ENCODE measurements at places on chromosomes 5 and 9.
A peak's percentile ranks its signal among the peaks of the same experiment; 100 is the strongest.

GRCh38 chr5:74296685-74297408 lies 343.7 kb downstream of the ENC1 start:
- DNase-seq: no peak

GRCh38 chr5:150565868-150566267 lies 57.9 kb downstream of the NDST1 start:
- no peak for DNase-seq

DNA sequence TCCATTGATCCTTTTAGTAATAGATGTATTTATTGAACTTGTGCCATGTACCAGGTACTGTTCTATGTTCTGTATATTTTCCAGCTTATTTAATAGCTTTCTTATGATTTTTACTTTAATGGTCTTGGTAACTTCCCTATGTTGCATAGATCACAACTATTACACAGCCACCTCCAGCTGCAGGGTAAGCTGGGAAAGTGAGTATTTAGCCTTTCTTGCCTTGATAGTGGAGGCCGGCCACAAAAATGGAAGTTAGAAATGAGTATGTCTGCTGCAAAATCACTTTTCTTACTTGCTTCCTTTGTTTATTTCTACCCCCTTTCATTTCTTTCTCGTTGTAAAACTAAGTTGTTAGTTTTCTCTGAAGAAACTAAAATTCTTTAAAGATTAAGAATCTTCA lies 43.1 kb upstream of the ANKDD1B start:
- DNase-seq: no peak

DNA sequence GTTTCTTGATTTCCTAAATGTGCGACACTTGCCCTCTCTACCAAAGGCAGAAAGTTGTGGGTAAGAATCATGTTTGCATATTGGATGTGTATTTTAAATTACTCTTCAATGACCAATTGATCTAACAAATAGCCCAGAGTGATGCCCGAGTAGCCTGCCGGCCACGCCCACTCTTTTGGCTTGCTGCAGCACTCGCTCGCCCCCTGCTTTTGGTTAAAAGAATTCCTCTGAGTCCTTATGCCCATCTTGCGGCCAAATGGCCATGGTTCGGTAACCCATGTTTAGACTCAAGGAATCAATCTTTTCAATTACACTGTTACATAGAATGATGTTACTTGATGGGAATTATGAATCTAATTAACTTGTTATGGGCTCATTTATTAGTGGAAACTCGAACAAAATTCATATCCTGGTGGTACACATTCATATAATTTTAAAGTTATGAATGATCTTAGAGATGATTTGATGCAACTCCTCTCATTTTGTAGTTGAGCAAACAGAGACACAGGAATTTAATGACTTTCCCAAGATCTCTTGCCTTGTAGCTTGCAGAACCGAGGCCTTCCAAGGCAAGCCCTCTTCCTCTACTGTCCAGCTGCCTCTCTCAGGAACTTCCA lies 36.5 kb downstream of the PPIC start:
- no peak for DNase-seq

DNA sequence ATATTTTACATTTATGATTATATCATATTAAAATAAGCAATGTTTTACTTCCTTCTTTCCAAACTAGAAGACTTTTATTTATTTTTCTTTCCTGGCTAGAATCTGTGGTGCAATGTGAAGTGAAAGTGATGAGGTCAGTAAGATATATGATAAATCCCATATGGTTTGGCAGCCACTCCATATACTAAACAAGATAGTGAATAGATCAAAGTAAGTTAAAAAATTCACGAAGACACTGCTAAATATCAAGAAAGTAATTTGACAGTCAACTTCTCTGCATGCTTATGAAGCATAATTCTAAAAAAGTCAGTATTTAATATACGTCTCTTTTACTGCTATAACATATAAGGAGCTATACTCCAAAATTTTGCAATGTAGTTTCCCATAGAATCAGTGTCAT lies 972.8 kb downstream of the DTWD2 start:
- DNase-seq: no peak

- DNase-seq: no peak
These were observed 22.2 kb upstream of the SLC9A3 start for GRCh38 chr5:546376-546908.

DNA sequence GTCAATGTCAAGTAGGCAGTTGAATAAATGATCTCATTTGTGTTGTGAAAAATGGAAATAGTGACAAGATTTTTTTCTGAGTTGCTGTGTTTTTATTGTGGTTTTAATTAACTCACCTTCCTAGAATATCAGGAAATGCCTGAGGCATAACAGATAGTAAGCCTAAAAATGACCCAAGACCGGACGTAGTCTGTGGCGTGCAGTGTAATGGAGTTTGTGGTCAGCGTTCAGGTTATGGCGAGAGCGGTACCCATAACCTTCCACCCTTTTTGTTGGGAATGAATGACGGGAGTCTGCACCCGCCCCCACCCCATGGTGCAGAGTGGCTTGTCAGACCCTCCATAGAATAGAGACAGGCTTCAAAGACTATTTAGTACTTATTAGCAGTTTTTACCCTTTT lies 119.3 kb downstream of the GALNT10 start:
- no peak for DNase-seq

GRCh38 chr9:99083051-99083450 lies 21.9 kb upstream of the TGFBR1 start:
- no peak for DNase-seq

GRCh38 chr5:157388111-157388710 lies 71.8 kb upstream of the NIPAL4 start:
- no peak for DNase-seq

DNA sequence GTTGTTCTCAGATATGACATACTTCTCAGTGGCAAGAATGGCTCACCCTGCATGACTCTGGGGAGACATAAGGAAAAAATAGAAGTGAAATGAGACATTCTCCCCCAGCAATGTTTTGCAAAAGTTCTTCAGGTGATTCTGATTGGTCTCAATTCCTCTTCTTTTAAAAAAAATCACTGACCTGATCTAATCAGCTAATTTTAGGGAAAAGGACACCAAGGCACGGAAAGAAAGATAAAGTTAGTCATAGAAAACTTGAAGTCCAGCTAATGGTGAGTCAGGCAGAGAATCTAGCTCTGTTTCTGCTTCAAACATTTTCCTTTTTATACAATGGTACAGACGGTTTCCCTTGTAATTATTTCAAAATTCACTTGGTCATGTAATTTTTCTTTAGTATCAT lies 1018.9 kb upstream of the ARRDC3 start:
- no peak for DNase-seq

DNA sequence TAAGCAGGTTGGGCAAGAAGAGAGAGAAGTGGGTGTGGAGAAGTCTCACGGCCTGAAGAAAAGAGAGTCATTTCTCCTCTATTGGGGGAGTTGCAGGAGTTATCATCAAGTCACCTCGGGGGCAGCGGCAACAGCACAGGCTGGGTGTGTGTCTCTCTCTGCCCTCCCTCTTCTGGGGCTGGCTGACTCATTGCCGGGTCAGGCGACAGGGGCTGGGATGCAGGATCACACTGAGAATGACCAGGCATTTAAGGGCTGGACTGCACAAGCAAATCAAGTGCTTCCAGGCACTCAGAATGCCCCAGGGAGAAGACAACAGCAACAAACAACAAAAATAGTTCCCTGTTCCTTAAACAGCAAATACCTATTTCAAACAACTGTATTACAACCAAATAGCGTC lies 6.3 kb upstream of the EQTN start:
- DNase-seq: no peak

GRCh38 chr5:109373932-109374331 lies 35.8 kb downstream of the PJA2 start:
- no peak for DNase-seq

DNA sequence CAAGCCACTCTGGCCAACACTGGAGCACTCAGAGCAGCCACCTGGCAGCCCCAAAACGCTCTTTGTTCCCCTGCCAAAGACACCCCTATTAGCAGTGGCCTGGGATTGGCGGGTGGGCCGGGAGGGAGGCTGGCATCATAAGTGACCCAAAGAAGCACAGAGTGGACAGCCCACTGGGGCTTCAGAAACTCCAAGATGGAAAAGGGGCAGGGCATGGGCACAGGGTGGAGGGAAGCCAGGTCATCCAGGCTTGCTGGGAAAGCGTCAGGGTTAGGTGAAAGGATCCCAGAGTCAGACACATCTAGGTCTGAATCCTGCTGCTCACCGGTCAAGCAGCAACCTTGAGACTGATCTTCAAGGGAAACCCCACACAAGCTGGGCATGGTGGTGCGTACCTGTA lies 14.8 kb downstream of the EEIG1 start:
- DNase-seq: no peak

- DNase-seq: no peak
These were observed 40.1 kb downstream of the PHAX start for GRCh38 chr5:126640866-126641265.

- peak; percentile 14 for DNase-seq
These were observed 287.3 kb downstream of the EBF1 start for GRCh38 chr5:158812408-158812807.

GRCh38 chr5:106755066-106755465 lies 915.7 kb downstream of the EFNA5 start:
- DNase-seq: no peak

DNA sequence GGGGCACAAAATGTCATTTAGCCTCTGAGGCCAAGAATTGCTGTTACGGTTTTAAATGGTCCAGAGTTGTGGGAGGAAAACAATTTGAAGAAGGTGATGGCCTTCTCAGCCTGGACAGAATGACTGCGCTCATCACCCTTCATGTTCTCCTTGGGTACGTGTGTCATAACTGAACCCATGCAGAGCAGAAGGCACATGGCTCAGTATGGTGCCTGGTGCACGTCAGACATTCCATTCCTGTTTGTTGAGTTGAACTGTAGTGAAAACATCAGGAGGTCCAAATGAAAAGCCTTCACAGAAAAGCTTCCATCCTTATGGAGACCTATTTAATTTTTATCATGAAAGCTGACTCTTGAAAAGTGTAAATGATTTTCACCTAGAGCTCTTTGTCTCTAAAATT lies 133.2 kb downstream of the CFAP90 start:
- no peak for DNase-seq

- DNase-seq: no peak
These were observed 552.6 kb downstream of the CCDC171 start for GRCh38 chr9:16105168-16106020.
